Astrocyte (in vitro differentiated cells and primary cell): ENCODE measurements at places on chromosomes 5 and 9. TPM values are rescaled to one million over a fixed set of nuclear protein-coding genes. Genes with fewer than 3 reads are reported as not detected.

GRCh38 chr5:14812166-14812565 lies 59.4 kb downstream of the ANKH start:
- no peaks in the 10 kb centered on the region for H3K27me3 ChIP-seq
- DNase-seq: no peak
- H3K36me3 ChIP-seq: no peaks in the 10 kb centered on the region
- no peak overlapping the region for H3K27ac ChIP-seq
- peaks cover 31% of the 10 kb centered on the region for H3K4me1 ChIP-seq
- no peak overlapping the region for H3K4me3 ChIP-seq

GRCh38 chr9:114737118-114737517 lies 55.1 kb upstream of the TEX48 start:
- peaks cover 3% of the 10 kb centered on the region for H3K4me1 ChIP-seq
- no peak for DNase-seq
- H3K4me3 ChIP-seq: no peak overlapping the region
- H3K27ac ChIP-seq: no peak overlapping the region
- no peaks in the 10 kb centered on the region for H3K27me3 ChIP-seq
- H3K36me3 ChIP-seq: no peaks in the 10 kb centered on the region

AGXT2 gene
- total RNA-seq: not detected in 2 replicates

DNA sequence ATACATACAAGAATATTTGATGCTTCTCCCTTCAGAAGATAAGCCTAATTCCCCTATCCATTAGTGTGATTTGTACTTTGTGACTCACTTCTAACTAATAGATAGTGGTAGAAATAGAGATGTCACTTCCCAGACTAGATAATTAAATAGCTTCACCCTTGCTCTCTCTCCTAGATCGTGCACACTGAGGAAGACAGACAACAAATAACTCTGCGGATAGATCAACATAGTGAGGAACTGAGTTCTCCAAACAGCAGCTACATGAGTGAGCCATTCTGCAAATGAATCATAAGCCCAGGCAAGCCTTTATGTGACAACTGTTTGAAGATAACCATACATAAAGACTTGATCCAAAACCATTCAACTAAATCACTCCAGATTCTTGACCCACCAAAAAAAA lies 1083.4 kb upstream of the C9orf72 start:
- H3K4me3 ChIP-seq: no peak overlapping the region
- H3K27ac ChIP-seq: no peak overlapping the region

TMCO6 gene
- 7.0 and 8.0 TPM in 2 replicates for total RNA-seq

RMRP gene
- total RNA-seq: 13,402 and 14,410 TPM in 2 replicates

DNA sequence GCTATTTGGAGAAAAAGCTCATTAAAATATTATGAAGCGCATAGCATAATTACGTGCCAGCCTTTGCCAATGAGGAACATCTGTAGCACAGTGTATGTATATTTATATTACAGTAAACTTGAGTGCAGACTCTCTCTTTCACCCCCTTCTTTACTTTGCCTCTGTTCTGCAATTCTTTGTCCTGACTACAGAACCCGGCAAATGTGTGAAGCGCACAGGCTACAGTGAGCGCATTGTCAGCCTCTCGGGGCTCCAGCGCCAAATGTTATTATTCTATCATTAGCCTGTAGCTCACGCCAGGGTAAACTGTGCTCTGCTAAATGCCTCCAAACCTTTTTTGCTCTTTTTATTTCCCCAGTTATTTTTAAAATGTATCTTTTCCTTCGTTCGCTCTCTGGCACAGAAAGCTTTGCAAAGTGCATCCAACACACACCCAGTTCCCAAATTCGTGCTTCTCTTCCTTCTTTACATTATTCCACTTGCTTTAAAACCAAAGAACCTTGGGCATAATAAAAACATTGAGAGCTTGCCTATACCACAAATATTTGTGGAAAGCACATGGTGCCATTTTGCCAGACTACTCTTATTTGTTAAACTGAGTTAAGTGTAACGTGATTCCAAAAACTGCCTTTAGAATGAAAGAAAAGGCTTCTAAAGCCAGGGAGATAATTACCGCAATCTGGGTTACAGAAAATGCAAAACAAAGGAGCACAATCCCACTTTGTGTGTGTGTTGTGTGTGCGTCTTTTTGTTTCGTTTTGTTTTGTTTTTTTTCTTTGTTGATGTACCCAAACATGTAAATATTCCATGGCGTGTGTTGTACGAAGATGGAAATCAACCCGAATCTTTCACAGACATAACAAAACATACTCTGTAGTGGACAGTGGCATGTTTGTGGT lies 164.1 kb upstream of the MPDZ start:
- no peaks in the 10 kb centered on the region for H3K4me1 ChIP-seq
- DNase-seq: no peak
- H3K36me3 ChIP-seq: no peaks in the 10 kb centered on the region
- peak overlapping the region; percentile 16 for H3K4me3 ChIP-seq

LCN15 gene
- not detected in 2 replicates for total RNA-seq

GRCh38 chr5:2863675-2864433 lies 112.4 kb upstream of the IRX2 start:
- H3K4me3 ChIP-seq: no peak overlapping the region
- H3K27ac ChIP-seq: no peak overlapping the region

GRCh38 chr9:79562749-79563386 lies 8.9 kb upstream of the TLE4 start:
- no peak overlapping the region for H3K27ac ChIP-seq
- no peak overlapping the region for H3K4me3 ChIP-seq
- H3K27me3 ChIP-seq: no peaks in the 10 kb centered on the region
- no peaks in the 10 kb centered on the region for H3K4me1 ChIP-seq
- H3K36me3 ChIP-seq: no peaks in the 10 kb centered on the region

GRCh38 chr9:132731230-132731629 lies 61.0 kb downstream of the GTF3C4 start:
- no peak for DNase-seq
- no peak overlapping the region for H3K4me3 ChIP-seq
- H3K36me3 ChIP-seq: no peaks in the 10 kb centered on the region
- H3K27me3 ChIP-seq: peaks cover 17% of the 10 kb centered on the region

ANKRD55 gene
- not detected in 2 replicates for total RNA-seq

- no peaks in the 10 kb centered on the region for H3K27me3 ChIP-seq
- peak; percentile 47 for DNase-seq
- peaks cover 7% of the 10 kb centered on the region for H3K4me1 ChIP-seq
- H3K36me3 ChIP-seq: peaks cover 3% of the 10 kb centered on the region
- no peak overlapping the region for H3K4me3 ChIP-seq
Measured at GRCh38 chr9:86287013-86287412, 4.7 kb upstream of the ISCA1 start.

- H3K4me3 ChIP-seq: no peak overlapping the region
- H3K36me3 ChIP-seq: no peaks in the 10 kb centered on the region
- H3K27ac ChIP-seq: no peak overlapping the region
- no peaks in the 10 kb centered on the region for H3K27me3 ChIP-seq
- peaks cover 42% of the 10 kb centered on the region for H3K4me1 ChIP-seq
- peak; percentile 49 for DNase-seq
Measured at GRCh38 chr9:16333691-16334090, 536.8 kb downstream of the BNC2 start.

B4GALT7 gene
- 35.0 and 41.3 TPM in 2 replicates for total RNA-seq

DPH7 gene
- total RNA-seq: 34.4 and 35.4 TPM in 2 replicates

AK8 gene
- total RNA-seq: 0.27 and 0.84 TPM in 2 replicates

- H3K4me3 ChIP-seq: no peak overlapping the region
- no peak overlapping the region for H3K27ac ChIP-seq
- H3K27me3 ChIP-seq: no peaks in the 10 kb centered on the region
Measured at GRCh38 chr5:159978358-159978757, 30.6 kb upstream of the TTC1 start.

C9orf50 gene
- 0.41 TPM in 1 of 2 replicates, not detected in the other for total RNA-seq

- peaks cover 3% of the 10 kb centered on the region for H3K27me3 ChIP-seq
- H3K4me1 ChIP-seq: no peaks in the 10 kb centered on the region
- no peak overlapping the region for H3K4me3 ChIP-seq
- no peak overlapping the region for H3K27ac ChIP-seq
- no peaks in the 10 kb centered on the region for H3K36me3 ChIP-seq
Measured at GRCh38 chr9:87063871-87064270, 116.6 kb upstream of the GAS1 start.

- no peaks in the 10 kb centered on the region for H3K36me3 ChIP-seq
- no peak overlapping the region for H3K4me3 ChIP-seq
- H3K4me1 ChIP-seq: peaks cover 4% of the 10 kb centered on the region
- peak; percentile 50 for DNase-seq
Measured at GRCh38 chr9:117682955-117683710, 21.1 kb upstream of the TLR4 start.

- no peaks in the 10 kb centered on the region for H3K27me3 ChIP-seq
- no peak overlapping the region for H3K27ac ChIP-seq
- H3K4me1 ChIP-seq: no peaks in the 10 kb centered on the region
Measured at GRCh38 chr5:125673359-125673950, 749.8 kb upstream of the GRAMD2B start.

ZFP37 gene
- total RNA-seq: 1.5 and 2.1 TPM in 2 replicates

- H3K36me3 ChIP-seq: no peaks in the 10 kb centered on the region
- DNase-seq: no peak
- H3K4me1 ChIP-seq: no peaks in the 10 kb centered on the region
Measured at GRCh38 chr9:71634752-71635151, 133.6 kb downstream of the CEMIP2 start.

FAM221B gene
- total RNA-seq: not detected in 2 replicates

RASGRF2 gene
- 8.0 and 8.5 TPM in 2 replicates for total RNA-seq

- no peak overlapping the region for H3K27ac ChIP-seq
- no peaks in the 10 kb centered on the region for H3K27me3 ChIP-seq
- no peak overlapping the region for H3K4me3 ChIP-seq
Measured at GRCh38 chr9:134838651-134839454, 41.8 kb upstream of the FCN2 start.

DNA sequence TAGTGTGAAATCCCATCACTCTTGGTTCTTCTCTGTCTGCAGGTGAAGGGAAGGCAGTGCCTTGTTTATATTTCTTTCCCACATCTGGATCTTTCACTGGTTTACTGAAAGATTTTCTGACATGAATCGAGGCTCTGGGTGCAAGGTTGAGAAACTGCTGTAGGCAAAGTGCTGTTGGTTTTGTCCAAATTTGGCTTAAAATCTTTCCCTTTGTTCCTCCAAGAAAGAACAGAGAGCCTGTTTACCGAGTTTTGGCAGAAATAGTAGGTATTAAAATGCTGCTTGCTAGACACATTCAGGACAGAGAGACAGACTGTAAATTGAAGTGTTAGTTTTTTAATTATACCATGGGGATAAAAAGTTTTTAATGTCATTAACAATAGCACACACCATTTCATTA lies 21.5 kb downstream of the SKP2 start:
- H3K36me3 ChIP-seq: peaks cover 59% of the 10 kb centered on the region
- H3K4me1 ChIP-seq: no peaks in the 10 kb centered on the region
- DNase-seq: no peak
- no peak overlapping the region for H3K4me3 ChIP-seq
- H3K27ac ChIP-seq: no peak overlapping the region

DNA sequence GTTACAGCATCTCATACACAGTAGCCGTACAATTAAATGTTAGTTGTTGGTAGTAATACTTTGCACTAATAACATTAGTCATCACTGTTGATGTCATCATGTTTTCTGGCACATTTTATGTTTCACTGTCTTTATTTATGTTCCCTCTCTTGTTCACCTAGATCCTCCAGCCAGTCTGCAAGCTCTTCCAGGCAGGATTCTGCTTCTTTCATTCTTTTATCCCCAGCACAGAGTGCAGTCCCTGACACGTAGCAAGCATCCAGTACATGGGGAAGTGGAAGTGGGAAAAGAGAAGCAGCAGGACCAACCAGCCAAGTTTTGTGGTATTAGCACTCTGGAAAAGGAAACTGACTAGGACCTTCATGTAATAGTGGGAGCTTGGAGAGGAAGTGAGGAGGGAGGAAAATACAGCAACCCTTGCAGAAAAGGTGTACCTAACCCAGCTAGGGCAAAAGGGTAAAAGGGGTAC lies 89.7 kb upstream of the SLC44A1 start:
- H3K27ac ChIP-seq: no peak overlapping the region
- no peak overlapping the region for H3K4me3 ChIP-seq
- peak; percentile 66 for DNase-seq
- H3K4me1 ChIP-seq: peaks cover 17% of the 10 kb centered on the region
- H3K36me3 ChIP-seq: no peaks in the 10 kb centered on the region

DNA sequence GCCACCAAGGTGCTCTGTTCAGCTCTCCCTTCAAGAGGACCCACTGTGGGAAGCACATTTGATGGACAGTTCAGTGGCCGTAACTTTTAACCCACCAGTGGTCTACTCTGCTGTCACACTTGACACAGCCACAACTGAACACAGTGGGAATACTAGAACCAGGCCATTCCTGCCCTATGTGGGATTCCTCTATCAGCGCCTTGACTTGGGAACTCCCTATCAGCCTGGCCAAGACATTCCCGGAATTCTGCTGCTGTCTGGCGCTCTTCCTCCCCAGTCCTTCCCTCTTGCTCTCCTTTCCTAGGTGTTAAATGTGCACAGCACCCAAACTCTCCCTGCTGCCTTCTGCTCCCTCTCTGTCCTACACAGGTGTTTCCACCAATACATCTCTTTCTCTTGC lies 23.1 kb upstream of the SH3PXD2B start:
- DNase-seq: peak; percentile 22
- H3K4me1 ChIP-seq: no peaks in the 10 kb centered on the region
- H3K4me3 ChIP-seq: no peak overlapping the region
- H3K27ac ChIP-seq: no peak overlapping the region
- H3K36me3 ChIP-seq: no peaks in the 10 kb centered on the region
- peaks cover 13% of the 10 kb centered on the region for H3K27me3 ChIP-seq

DNA sequence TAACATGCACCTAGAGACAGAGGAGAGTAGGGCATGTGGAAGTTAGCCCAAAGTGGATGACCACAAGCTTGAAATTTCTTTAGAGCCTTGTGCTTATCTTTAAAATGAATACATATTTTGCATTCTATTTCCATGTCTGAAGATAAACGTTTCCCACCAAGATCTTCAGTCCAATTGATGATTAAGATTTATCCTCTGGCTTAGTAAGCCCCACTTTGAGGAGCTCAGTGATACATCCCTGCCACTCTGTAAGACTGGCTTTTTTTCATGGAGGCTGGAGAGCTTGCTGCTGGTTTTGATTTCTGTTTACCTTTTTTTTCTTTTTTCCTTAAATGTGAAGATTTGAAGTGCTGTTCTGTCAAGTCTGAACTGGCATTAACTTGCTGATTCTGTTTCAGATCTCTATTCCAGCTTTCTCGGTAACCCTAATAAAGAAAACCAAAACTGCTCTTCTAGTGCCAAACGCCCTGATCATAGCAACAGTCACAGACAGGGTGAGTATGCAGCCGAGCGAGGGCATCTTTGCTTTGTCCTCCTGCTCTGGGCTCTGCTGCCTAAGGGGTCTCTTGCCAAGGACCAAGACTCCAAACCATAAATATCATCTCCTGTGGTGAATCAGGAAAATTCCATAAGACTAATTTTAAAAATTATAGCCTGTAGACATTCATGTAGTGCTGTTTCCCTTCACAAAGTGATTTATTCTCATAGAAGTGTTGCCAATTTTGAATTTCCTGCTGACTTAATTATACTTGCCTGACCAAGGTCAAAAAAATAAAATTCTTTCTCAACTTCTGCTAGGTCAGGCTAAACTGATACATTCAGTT lies 54.3 kb downstream of the GRAMD2B start:
- no peak overlapping the region for H3K4me3 ChIP-seq
- H3K27ac ChIP-seq: no peak overlapping the region
- H3K36me3 ChIP-seq: peaks cover 25% of the 10 kb centered on the region
- no peaks in the 10 kb centered on the region for H3K27me3 ChIP-seq
- peak; percentile 68 for DNase-seq
- H3K4me1 ChIP-seq: peaks cover 11% of the 10 kb centered on the region
